ENCODE measurements at places on chromosomes 2 and 18.

GRCh38 chr2:39326644-39327043 lies 82.9 kb upstream of the CDKL4 start:
- DNase-seq, result no peak

DNA sequence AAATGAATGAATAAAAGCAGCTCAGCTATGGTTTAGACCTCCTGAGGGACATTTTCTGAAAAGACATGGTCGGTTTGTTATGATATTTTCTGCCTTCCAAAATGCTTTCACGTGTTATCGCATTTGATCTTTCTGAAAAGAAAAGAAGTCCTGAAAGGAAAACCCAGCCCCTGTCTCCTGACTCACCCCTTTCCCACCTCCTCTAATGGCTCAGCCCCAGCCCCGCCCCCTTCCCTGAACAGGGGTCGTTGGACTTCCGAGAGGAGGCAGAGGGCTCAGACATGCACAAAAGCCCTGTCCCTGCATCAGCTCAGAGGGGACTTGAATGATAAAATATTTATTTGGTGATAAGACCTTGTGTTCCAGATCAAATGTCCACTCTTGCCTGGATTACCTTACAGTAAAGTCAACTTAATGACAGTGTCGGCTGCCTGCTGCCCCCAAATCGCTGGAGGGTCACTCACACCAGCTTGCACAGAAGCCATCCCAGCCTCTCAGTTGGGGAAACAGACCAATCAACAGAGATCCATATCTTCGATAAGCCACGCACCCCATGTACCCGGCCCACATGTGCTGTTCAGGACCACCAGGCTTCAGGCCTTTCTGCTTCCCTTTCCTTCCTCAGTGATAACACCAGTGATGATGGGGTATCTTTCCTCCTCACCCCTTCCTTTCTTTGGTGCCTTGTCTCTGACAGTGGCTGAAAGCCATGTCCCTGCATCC lies 69.6 kb downstream of the CLHC1 start:
- no peak for DNase-seq

- DNase-seq, result no peak
Measured at GRCh38 chr2:106646605-106647004, 159.4 kb downstream of the CD8B2 start.

GRCh38 chr2:64918220-64918886 lies 70.8 kb upstream of the SLC1A4 start:
- no peak for DNase-seq

GRCh38 chr18:36650906-36651305 lies 177.9 kb downstream of the TPGS2 start:
- DNase-seq, result no peak

DNA sequence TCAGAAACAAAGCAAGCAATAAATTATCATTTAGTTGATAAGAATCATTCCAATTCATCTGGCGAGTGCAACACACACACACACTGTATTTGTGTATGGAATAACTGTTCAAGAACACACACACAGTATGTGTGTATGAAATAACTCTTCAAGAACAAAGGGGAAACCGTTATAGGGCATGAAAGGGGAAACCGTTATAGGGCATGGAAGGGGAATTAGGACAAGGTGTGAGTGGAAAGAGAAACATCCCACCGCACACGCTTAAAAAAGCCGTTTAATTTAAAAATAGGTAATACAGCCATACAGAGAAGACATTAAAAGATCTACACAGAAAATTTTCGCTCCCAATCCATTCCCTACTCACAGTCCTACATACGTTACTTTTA lies 607 bp upstream of the TSN start:
- no peak for DNase-seq

GRCh38 chr2:118748245-118748885 lies 99.1 kb downstream of the EN1 start:
- DNase-seq, result no peak

DNA sequence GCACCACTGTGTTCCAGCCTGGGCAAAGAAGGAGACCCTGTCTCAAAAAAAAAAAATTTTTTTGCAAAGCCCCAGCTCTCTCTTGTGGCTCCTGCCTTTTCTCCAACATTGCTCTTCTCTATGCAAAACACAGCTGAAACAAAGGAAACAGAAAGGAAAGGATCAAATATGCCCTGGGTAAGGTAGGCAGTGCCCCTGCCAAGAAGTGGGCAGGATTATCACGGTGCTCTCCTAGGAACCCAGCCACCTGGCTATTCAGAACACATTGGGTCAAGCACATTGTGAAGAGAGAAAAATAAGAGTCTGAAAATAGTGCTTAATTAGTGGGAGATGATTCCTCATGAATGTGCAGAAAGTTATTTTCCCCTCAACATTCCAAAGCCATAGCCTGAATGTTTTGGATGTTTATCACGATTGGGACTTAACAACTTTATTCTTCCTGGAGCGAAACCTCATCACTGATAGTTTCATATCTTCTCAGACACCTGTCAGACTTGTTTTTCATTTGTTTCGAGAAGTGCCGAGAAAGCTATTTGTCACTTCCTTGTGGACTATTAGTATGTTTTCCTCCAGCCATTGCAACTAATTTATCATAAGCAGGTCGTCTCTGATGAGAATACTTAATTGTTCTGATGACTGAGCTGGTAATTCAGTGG lies 42.7 kb upstream of the RPL31 start:
- DNase-seq, result no peak

- DNase-seq, result peak; percentile 77
Measured at GRCh38 chr2:8525582-8526402, 156.1 kb upstream of the ID2 start.

GRCh38 chr2:216904554-216904953 lies 44.7 kb upstream of the TNP1 start:
- DNase-seq, result no peak

- DNase-seq, result no peak
Measured at GRCh38 chr2:138029276-138029675, 65.0 kb downstream of the HNMT start.

- DNase-seq, result no peak
Measured at GRCh38 chr2:60662781-60663180, 93.3 kb upstream of the PAPOLG start.

GRCh38 chr2:235212501-235213158 lies 260.8 kb downstream of the SH3BP4 start:
- no peak for DNase-seq

DNA sequence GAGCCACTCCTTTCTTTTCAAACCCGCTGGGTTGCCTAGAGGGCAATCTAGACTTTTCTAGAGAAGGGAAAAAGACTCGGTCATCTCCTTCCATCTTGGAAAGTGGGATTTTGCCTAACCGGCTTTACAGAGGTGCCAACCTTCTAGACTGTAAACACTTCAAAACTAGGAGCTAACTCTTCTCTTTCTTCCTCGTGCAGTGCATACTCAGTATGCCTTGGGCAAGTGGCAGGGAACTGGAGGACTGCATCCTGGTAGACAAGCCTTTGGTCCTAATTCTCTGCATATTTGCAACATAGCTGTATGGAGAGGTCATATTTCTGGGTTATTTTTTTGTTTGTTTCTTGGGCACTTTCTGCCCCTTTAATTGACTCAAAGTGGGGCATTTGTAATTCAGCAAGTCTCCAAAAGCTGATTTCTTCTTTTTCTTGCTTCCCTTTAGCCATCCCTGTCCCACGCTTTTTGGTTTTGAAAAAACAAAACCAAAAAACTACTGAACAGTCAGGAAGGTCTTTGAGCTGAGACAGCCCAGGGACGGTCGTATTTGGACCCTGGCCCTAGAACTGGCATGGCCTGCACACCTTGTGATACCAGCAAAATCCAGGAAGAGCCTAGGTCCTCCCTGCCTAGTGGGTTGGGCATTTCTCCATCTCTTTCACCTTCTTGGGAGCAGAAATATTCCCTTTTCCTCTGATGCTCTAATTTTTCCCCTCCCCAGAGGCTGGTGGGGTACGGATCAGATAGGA lies 5.8 kb upstream of the GATA6 start:
- DNase-seq, result no peak

GRCh38 chr2:143974262-143974661 lies 545.7 kb downstream of the ZEB2 start:
- no peak for DNase-seq

- no peak for DNase-seq
Measured at GRCh38 chr2:72325592-72326422, 178.1 kb upstream of the CYP26B1 start.

- DNase-seq, result peak; percentile 95
Measured at GRCh38 chr2:240832205-240832727, 12.2 kb upstream of the KIF1A start.

DNA sequence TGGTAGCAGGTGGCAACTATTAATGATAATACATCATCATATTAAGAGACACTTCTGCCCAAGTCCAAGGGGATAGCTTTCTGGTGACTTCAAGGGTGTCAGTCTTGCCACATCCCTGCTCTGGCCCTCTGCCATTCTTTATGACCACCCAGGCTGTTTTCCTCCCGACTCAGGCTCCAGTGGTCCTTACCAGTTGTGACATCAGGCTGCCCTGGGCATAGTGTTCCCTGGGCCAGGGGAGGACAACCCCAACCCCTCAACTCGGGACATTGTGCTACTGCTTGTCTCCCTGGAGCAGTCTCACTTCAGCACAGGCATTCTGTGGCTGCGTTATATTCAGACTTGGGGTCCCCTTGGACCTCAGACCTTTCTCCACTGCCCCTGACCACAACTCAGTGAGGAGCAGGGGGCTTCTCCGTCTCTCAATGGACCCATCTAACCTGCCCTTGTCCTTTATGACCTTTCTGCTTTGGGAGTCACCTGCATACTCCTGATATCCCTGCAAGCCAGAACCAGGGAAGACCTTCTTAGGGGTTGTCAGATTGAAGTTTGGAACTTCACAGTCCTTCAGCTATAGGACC lies 12.8 kb downstream of the DNAJB2 start:
- DNase-seq, result peak; percentile 47

GRCh38 chr2:109232909-109233308 lies 103.9 kb downstream of the SH3RF3 start:
- DNase-seq, result no peak

GRCh38 chr2:231714639-231715498 lies 6.5 kb downstream of the PTMA start:
- peak; percentile 48 for DNase-seq

DNA sequence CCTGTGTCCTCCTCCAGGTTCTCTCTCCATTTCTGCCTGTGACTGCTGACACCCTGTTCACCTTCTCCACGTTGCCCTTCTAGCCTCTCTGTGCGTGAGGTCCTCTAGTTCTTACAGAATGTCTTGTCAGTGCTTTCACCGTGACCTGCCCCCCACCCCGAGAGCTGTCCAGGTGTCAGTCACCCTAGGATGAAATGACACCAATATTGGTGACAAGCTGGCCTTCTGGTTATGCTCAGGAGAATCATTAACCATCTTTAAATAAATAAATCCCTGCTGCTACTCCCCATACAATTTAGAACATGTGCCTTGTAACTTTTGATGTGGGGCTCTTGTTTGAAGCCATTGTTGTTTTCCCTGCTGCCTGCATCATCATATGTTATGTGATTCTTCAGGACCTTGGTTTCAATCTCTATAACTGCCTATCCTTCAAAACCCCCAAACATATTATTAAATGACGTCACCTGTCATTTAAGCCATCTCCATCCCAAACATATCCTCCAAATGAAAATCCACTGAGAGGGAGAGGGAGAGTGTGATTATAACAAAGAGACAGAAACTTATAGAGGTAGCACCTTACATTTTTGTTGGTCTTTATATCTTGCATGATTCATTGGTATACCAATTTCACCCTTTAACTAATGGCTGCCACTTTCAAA lies 496.3 kb downstream of the PARD3B start:
- no peak for DNase-seq

GRCh38 chr2:86323273-86324021 lies 14.0 kb downstream of the REEP1 start:
- no peak for DNase-seq

GRCh38 chr18:79259218-79259617 lies 136.5 kb upstream of the NFATC1 start:
- DNase-seq, result no peak

DNA sequence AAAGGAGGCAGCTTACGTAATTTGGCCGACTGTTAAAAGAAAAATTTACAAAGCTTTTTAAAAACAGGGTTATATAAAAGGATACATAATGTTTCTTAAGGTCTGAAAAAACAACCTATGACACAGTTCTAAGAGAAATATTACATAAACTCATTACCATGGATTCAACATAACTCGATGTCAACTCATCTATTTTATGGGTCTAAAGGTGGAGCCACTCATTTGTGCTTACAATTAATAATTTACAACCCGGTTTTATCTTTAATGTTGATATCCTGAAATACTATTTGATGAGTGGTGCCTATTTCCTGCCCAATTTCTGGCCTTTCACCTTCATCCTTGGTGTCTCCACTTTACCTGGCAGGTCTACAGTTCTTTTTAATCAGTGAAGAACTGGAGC lies 15.1 kb downstream of the USP40 start:
- no peak for DNase-seq

DNA sequence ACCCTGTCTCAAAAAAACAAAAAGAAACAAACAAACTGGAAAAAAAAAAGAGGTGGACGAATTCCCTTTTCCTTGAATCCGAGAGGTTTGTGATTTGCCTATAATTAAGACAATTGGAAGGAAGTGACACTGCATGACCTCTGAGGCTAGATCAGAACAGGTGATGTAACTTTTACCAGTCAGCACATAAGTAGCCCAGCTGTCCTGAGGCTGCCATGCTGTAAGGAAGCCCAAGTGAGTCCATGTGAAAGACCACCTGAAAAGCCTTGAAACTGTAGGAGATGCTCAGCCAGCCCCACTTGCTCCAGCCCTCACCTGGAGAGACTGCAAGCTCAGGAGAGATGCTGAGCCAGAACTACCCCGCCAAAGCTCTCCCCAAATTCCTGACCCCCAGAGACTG lies 166.8 kb downstream of the TGIF1 start:
- DNase-seq, result no peak

DNA sequence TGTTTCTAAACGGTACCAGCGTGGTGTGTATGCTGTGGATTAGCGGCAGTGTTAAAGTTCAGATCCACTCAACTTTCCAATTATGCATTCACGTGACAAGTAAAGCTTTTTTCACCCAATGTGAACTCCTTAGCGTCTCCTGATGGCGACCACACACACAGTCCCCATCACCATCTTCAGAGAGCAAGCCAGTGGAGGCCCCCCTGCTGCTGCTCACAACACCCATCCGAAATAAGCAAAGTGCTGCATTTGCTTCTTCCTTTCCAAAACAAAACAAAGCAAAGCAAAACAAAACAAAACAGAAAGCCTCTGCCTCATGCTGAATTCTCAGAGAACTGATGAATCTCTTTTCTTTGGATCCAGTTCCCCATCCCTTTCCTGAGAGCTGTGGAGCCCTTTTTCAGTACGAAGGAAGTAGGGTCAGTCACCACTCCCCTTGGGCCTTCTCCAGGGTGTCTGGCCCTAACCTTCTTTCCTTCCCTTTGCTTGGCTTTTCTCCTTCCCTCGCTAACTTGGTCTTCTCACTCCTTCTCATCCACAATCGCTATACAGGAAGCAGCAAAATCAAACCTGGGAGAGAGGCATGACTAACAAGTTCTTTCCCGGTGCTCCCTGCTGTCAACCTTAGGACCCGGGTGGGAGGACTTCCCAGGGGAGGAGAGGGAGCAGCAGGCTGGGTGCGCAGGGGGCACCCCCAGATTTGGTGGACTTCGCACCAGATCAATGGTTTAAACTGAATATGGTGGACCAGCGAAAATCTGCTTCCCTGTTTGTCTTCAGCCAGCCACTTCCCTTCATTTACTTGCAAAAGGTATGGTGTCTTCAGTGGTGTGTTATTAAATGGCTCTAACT lies 56.0 kb downstream of the NRP2 start:
- no peak for DNase-seq

GRCh38 chr18:8801263-8801901 lies 96.0 kb downstream of the MTCL1 start:
- no peak for DNase-seq

GRCh38 chr2:135952891-135953290 lies 32.5 kb downstream of the DARS1 start:
- no peak for DNase-seq

GRCh38 chr2:54685263-54685775 lies 38.1 kb upstream of the EML6 start:
- DNase-seq, result no peak

- DNase-seq, result no peak
Measured at GRCh38 chr2:113857464-113857863, 32.4 kb upstream of the ACTR3 start.

Measured in adrenal gland (tissue), 19 donors.